ENCODE measurements at places on chromosomes 5 and 9.

GRCh38 chr9:105064248-105065097 lies 136.5 kb upstream of the ABCA1 start:
- DNase-seq, result peak; percentile 27

GRCh38 chr9:90915693-90916092 lies 114.1 kb downstream of the SYK start:
- peak; percentile 41 for DNase-seq

GRCh38 chr9:5665059-5665458 lies 36.2 kb downstream of the RIC1 start:
- no peak for DNase-seq

GRCh38 chr5:176407456-176408251 lies 8.7 kb downstream of the CLTB start:
- no peak for DNase-seq

- no peak for DNase-seq
Observed at GRCh38 chr5:33688066-33688465, 203.7 kb downstream of the ADAMTS12 start.

- no peak for DNase-seq
Observed at GRCh38 chr9:113349445-113350094, at the start of gene BSPRY. TSS of gene BSPRY (plus strand) at chr9:113349541. CDS start at chr9:113349580, 39 bp downstream.

DNA sequence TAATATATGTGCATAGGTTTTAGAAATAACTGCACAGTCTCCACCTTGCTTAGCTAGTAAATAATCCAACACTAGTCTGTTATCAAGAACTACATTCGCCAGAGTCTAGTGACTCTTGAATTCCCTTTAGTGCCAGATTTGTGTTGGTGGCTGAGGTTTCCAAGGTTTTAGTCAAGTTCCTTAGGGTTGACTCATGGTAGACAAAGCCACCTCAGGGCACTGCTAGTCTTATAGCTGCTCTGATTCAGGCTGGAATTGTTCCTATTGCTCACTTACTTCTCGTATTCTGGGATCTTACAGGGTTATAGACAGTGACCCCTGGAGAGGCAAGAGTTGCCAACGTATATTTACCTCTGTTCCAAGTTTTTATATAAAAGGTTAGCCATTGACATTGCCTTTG lies 1369.8 kb upstream of the CDH9 start:
- DNase-seq, result no peak

- no peak for DNase-seq
Observed at GRCh38 chr9:27203783-27204182, 93.2 kb downstream of the EQTN start.

- peak; percentile 89 for DNase-seq
Observed at GRCh38 chr5:35924950-35925722, 13.3 kb downstream of the CAPSL start.

DNA sequence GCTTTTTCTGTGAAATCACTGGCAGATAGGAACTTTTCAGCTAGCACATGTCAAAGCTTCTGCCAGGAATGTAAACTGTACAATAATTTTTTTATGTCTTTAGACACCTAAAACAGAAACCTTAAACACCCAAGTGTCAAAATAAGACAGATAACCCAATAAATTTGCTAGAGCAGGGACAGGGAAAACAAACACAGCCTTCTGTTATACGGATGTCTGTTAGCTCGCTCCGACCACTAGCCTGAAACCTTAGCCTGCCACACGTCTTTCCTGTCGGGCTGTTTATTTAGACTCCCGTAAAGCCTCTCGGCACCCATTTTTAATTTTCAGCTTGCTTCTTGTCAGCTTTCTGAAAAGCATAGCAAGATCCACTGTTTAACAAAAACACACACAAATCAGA lies 355.4 kb upstream of the SLC24A2 start:
- peak; percentile 26 for DNase-seq

GRCh38 chr5:88688984-88689667 lies 193.9 kb downstream of the MEF2C start:
- DNase-seq, result no peak

- DNase-seq, result no peak
Observed at GRCh38 chr5:139676951-139677735, 29.0 kb downstream of the CXXC5 start.

- DNase-seq, result no peak
Observed at GRCh38 chr9:130078547-130078946, 24.8 kb downstream of the GPR107 start.

- no peak for DNase-seq
Observed at GRCh38 chr9:10015755-10016154, 597.0 kb downstream of the PTPRD start.

DNA sequence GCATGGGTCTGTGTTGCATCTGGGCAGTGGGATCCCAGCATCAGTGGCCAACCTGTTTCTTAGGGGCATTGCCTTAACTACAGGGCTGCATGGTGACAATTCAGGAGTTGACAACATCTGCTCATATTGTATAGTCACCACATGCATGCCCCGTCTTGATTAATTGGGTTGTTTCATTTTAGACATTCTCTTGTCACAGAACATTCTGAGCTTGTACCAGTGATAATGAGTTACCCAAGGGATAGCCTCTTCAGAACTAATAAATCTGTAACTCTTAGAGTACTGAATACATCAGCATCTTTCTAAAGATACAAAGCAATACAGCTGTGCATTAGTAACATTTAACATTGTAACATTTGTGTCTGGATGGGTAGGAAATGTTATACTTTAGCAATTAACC lies 426.5 kb upstream of the CD180 start:
- DNase-seq, result no peak

DNA sequence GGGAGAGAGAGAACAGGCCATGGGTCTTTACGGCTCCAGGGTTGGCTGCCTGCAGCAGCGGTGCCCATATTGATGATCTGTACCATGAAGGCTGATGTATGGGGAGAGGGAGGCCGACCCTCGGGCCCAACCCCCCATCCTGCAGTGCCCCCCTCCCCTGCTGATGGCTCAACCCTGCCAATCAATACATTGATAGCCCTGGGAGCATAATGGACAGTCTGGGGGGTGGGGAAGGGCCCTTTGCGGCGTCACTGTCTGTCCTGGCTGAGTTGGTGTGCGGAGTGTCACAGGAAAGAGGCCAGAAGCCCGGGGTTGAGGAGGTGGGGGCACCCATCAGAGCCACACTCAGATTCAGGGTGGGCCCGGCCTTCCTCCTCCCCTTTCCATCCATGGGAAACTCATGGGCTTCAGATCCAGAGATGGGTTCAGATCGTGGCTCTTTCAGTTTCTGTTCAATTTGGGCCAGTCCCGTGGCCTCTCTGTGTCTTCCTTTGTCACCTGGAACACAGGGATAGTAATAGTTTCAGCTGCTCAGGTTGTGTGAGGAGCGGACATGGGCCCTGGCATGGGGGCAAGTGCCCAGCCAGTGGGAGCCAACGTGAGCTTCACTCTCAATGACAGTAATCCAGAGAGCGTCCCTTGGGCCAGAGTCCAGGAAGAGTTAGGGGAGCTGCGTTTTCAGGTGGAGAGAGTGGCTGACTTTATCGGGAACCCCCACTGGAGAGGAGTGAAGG lies 9.5 kb downstream of the FGF18 start:
- DNase-seq, result no peak

DNA sequence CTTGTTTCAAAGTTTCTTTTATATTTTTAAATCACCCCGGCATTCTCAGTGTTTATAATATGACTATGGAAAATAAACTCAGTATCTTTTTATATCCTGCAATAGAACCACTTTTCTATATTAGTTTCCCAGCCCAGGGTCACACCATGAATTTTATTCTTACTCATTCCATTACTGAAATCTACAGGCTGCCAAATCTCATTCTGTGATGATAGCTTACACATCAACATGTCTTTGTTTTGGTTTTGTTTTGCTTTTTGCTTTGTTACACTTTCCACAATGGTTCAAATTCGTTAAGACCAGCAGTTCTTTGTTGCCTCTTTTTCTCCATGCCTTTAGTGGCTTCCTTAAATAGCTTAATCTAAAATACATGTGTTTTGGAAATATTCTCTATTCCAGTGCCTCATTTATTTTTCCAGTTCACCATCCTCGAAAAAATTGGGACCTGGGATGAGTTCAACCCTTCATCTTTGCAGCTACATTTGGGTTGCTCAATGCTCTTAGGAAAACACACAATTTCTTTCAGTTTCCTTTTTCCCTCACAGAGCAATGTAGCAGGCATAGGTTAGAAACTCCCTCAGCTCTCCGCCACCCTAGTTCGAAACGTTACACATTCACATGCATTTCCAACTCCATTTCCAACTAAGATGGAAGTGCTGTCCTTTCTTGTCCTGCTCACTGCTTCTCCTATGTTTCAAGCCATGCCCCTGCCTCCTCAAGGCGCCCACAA lies 1146.3 kb downstream of the MAT2B start:
- DNase-seq, result peak; percentile 40

- DNase-seq, result no peak
Observed at GRCh38 chr5:177474846-177475562, 1.6 kb upstream of the DBN1 start.

DNA sequence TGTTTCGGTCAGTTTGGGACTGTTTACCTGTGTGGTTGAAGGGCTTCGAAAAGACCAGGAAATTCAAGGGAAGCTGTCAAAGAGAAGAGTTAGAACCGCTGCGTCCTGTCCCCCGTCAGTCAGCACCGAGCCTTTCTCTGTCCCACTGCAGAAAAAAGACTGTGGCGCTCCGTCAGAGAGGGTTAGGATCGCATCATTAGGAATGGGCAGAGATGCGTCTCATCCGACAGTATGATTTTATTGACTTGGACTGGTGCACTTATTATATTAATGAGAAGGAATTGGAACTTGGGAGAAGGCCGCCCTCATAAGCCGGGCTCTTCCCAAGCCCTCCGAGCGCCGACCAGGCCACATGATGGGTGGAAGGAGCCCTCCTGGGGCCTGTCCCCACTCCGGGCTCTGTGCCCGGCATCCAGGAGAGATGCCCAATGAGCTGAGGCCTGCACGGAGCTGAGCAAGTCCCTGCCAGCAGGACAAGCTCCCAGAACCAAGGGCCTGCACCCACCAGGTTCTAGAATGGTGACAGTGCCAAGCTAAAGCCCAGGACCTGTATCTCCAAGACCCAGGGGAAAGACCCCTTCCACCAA lies 71.5 kb downstream of the NEK6 start:
- no peak for DNase-seq

Data from GM12865 (cell line).